Hepatocyte (in vitro differentiated cells): ENCODE measurements at places on chromosomes 6 and 20.

DNA sequence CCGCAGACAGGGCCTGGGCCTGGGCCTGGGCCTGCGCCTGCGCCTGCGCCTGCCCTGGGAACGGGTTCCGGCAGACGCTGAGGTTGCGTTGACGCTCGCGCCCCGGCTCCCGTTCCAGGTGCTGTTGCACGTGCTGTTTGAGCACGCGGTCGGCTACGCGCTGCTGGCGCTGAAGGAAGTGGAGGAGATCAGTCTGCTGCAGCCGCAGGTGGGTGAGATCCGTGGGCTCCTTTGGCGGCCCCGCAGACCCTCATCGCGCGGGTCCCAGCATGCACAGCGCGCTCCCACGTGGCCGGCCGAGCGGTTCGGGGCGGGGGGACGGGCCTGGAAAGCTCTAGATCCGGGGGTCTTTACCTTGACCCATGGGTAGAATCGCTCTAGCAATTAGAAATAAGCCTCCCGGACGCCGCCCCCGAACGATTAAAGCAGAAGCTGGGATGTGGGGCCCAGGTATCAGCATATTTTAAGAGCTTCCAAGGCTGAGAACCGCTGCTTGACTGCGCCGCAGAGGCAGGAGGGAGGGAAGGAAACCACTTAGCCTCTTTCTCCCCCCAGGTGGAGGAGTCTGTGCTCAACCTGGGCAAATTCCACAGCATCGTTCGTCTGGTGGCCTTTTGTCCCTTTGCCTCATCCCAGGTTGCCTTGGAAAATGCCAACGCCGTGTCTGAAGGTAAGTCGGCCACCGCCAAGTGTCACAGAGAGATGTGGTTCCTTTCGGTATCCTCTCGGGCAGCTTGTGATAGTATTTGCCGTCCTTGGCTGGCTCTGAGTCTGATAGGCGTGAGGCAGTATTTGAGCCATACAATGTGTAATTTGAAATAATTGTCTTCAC, 508 bp downstream of the NOP56 start:
- DNase-seq: peak; percentile 32

DNA sequence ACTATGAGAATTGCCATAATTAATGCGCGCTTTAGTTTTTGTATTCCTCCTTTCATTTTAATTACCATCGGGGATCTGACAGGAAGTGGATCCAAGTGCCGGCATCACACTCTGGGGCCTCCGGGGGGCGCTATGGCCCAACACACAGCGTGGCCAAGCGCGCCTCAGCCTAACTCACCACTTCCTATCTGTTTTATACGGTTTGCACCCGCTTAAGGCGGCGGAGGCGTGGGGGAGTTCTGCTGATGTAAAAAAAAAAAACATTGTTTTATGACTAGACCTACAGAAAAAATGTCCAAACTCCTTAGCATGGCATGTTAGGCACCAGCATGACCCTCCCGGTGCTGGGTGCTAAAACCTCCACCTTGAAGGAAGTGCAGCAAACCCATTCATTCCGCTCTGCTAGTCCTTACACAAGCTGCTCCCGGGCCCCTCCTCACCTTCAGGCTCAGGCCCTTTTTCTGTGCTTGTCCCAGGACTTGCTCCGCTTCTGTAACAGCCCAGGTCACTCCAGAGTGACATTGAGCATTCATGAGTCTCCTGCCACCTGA, 4.5 kb upstream of the EBF4 start:
- peak; percentile 76 for DNase-seq

DNA sequence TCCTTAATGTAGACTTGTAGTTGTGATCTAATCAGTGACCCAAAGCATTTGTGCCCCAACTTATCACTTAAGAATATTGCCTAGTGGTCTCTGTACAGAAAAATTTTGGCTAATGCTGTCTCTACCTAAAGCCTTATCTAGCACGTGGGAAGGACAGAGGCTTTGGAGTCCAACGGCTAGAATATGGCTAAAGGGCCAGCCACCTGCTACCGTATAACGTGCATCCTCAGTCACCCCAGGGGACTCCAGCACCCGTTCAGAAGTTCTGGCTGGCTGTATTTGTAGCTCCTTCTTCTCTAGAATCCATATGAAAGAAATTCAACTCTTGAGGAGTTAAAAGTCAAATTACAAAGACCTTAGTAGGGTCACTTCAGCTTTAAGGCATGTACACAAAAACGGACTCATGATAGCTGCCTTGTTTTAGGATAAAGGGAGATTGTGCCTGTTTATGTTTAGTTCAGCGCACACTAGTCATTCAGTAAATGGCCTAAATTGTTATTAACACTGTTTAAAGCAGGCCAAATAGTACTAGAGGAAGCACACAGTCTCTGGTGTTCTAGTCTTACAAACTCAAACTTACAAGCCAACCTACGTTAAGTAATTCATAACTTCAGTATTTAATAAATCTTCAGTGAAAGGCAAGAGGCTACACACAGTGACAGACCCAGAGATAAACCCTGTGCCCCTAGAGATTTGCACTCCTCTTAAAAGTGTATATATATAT, 407.5 kb upstream of the PLCB4 start:
- DNase-seq: no peak

DNA sequence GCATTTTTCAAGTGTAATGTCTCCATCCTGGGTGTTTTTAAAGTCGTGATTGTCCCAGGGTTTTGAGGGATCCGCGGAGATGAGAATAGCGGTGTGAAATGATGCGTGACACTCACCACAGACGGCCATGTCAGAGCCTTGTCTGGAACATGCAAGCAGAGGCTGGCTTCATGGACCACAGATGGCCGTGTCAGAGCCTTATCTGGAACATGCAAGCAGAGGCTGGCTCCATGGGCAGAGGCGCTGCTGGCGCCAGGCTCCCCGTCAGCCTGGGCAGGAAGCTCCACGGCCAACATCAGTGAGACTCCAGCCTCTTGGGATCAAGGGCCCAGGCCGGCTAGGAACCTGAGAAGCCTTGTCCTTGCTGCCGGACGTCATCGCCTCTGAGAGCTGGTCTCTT, 7.7 kb upstream of the MRGBP start:
- no peak for DNase-seq

- no peak for DNase-seq
Observed at GRCh38 chr6:133697666-133698065, 191.2 kb upstream of the TCF21 start.

- DNase-seq: peak; percentile 65
Observed at GRCh38 chr20:36833275-36834020, 42.5 kb upstream of the TLDC2 start.

DNA sequence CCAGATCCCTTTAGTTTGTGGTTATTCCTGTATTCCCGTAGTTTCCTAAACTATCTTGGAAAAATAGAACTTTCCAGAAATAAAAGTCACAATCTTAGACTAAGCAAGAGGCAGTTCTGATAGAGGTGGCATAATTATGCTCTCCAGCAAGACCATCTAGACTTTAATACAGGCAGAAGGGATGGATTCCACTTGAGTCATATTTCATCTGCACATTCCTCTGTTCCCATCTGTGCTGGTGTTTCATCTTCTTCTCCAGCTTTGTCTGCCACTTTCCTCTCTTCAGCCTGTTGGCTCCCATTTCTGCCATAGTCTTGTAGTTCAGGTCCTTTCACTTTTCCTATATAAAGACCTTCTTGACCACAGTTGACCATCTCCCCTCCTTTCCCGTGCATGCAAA, 102.9 kb downstream of the SOBP start:
- no peak for DNase-seq
